ENCODE measurements at places on chromosomes 16 and 17.

GRCh38 chr17:63423251-63423950 lies 22.7 kb downstream of the CYB561 start:
- no peak for DNase-seq

DNA sequence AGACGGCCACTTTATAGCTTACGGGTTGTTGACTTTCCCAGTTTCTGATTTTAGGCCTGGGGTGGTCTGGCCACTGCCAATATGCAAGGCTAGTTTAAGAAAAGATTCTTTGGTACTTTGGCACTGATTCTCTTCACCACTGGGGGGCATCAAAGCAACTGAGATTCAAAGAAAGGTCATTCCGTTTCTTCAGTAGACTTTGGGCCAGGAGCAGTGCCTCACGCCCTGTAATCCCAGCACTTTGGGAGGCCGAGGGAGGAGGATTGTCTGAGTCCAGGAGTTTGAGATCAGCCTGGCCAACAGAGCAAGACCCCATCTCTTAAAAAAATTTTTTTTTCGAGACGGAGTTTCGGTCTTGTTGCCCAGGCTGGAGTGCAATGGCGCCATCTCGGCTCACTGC lies 53.0 kb downstream of the RPA1 start:
- DNase-seq, result no peak

DNA sequence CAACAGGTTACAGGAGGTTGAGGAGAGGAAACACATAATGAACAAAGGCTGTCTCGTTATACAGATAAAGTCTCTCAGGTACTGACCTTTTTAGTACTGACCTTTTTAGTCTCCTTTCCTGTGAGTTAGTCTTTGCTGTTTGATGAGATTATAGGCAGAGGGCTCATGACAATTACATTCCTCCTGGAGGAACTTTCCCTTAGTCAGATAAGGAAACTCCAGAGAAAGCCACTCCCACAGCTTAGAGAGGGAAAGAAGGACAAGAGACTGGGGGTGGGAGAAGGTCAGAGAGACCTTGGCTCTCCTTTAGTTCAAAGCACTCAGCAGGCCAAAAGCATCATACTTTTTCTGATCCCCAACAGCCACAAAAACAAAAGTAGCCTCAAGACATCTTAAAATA lies 15.3 kb upstream of the PSMD7 start:
- no peak for DNase-seq

DNA sequence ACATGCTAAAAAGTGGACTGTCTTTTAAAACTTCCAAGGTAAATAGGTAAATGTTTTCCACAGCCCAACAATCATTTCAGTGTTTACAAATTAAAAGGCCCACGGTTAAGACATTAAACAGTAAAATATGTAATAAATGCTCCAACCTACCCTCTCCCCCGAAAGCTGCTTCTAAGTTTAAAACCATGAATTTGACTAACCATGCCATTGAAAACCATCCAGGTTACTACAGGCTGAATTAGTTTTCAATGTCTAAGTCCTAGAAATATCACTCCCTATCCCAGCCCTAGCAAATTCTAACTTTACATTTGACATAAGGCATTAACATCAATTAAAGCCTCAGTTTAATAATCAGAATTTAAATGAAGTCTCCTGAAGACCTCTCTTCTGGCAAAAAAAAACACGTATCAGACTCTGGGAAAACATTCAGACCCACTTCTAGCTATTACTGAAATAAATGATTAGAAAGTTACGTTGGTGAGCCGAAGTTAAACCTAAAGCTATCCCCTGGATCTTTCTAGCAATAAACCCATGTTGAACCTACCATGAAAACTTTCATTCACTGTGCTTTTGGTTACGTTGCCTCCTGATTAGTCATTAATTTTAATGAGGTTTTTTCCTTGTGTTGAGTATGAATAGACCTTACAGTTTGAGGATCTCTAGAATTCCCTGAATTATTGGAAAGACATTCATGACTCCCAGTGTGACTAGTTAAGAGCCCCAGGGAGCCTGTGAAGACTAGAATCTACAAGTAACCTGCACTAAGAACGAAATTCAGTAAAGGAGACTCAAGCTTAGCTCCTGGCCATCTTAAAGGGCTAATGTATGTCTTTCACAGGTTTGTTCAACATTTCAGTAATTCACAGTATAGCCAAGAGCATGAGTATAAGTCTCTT lies 1.7 kb upstream of the POLG2 start:
- DNase-seq, result no peak

DNA sequence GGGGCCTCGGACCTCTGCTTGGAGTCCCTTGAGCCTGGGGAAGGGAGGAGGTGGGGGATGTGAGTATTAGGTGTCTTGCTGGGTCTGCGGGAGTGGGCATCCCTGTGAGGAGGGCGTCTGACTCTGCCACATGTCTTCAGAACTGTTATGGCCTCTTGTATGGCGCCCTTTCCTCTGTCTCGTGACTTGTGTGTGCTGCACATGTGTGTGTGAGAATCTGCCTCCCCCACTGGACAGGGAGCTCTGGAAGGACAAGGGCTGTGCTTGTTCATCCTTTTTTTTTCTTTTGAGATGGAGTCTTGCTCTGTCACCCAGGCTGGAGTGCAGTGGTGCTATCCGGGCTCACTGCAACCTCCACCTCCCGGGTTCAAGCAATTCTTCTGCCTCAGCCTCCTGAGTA lies 33.4 kb downstream of the ARHGAP23 start:
- no peak for DNase-seq

DNA sequence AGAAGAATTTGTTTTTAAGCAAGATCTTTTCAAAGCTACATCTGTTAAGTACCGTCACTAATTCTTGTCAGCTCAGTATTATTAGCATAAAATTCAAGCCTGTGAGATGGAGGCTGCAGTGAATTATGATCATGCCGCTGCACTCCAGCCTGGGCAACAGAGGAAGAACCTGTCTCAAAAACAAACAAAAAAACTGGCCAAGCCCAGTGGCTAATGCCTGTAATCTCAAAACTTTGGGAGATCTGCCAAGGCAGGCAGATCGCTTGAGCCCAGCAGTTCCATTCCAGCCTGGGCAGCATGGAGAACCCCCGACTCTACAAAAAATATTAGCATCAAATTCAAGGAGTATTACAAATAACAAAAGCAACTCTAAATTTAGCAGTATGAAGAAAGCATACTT lies 88.0 kb downstream of the STXBP4 start:
- no peak for DNase-seq

GRCh38 chr17:4919511-4920047 lies 12.5 kb upstream of the GP1BA start:
- no peak for DNase-seq

- DNase-seq, result no peak
Measured at GRCh38 chr17:65888649-65889048, 303.3 kb downstream of the CEP112 start.

GRCh38 chr16:2149630-2150417 lies 1.4 kb downstream of the RAB26 start:
- no peak for DNase-seq

GRCh38 chr17:66283971-66284370 lies 18.4 kb upstream of the PRKCA start:
- DNase-seq, result no peak

GRCh38 chr16:3819746-3820724 lies 60.5 kb downstream of the CREBBP start:
- DNase-seq, result no peak

GRCh38 chr17:21352221-21352980 lies 23.8 kb upstream of the KCNJ12 start:
- DNase-seq, result no peak

GRCh38 chr17:80097844-80098691 lies 3.3 kb upstream of the GAA start:
- no peak for DNase-seq

GRCh38 chr17:74856112-74856511 lies 3.6 kb downstream of the GRIN2C start:
- DNase-seq, result no peak

Data from activated naive CD4-positive, alpha-beta T cell (primary cell).